Upper lobe of right lung (tissue), 1 donor: ENCODE measurements at places on chromosomes 6 and 20.

- no peak for DNase-seq
Observed at GRCh38 chr6:44624936-44625573, 237.5 kb downstream of the CDC5L start.

DNA sequence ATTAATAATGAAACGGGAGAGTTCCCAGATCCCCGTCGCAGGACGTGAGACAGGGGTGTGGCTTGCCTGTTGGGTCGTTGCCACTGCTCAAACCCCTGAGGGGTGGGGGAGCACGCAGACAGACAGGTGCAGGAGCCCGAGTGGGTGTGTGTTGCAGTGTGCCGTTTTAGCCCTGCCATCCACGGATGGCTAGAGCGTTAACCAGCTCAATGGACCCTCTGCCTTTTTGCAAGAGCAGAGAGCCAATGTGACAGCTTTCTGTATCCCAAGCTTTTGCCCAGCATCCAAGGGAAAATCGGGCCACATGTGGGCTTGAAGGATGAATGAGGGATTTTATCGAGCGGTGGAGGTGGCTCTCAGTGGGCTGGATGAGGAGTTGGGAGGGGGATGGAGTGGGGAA, 237.9 kb downstream of the TSHZ2 start:
- no peak for DNase-seq

GRCh38 chr20:19003366-19004336, 190.1 kb downstream of the SCP2D1 start:
- no peak for DNase-seq

DNA sequence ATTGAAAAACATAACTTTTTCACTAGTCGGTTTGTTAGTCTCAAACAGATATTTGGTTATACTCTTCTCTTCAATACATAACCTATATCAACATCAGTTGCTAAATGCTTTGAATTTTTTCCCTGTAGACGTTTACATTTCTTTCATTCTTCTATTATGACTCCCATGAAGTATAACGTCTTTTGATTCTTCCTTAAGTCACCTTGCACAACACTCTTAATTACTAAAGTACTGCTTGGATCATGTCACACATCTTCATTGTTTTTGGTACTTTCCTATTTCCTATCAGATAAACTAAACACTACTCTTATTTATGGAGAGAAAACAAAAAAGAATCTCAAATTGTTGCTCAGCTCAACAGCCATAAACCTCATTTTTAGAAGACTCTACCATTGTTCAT, 23.0 kb upstream of the BMP5 start:
- no peak for DNase-seq

GRCh38 chr6:128903715-128904114, 20.8 kb downstream of the LAMA2 start:
- DNase-seq = no peak

DNA sequence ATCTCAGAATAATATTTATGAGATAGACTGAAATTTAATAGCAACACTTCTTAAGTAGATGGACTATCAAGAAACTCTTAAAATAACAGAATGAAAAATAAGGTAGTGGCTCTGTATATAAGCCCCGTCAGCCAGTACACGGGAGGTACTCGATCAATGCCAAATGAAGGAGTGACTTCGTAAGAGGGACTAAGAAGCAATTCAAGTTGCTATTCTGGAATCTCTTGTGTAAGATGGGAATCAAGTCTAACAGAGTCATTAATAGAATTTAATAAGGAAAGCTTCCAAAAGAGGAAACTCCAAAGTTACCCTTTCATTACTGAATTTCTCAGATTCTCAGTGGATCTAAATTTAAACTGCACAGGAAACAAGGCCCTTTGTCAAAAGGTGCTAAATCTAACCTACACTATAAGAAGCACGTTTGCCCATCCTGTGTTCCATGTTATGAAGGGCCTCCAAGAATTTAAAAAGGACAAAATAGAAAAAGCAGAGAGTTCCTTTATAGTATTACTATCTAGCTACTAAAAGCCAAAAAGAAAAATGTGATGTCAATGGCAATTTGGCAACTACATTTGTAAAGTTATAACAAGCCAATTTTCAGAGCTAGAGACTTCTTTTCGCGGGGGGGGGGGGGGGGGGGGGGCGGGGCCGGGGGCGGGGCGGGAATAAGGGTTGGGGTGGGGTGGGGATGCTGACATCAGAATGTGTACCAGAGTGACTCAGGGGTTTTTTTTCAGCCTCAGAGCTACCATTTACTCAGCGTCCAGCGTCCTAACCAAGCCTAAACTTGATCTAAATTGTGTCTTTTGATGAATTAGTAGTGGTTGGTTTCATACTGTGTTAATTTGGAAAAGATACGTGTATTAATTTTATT, 200.6 kb downstream of the GMPR start:
- no peak for DNase-seq

- no peak for DNase-seq
Observed at GRCh38 chr6:132490024-132490423, 22.9 kb downstream of the STX7 start.

- peak; percentile 37 for DNase-seq
Observed at GRCh38 chr20:24936526-24937407, 12.3 kb upstream of the CST7 start.

GRCh38 chr20:15645816-15646215, 927.4 kb downstream of the KIF16B start:
- no peak for DNase-seq

DNA sequence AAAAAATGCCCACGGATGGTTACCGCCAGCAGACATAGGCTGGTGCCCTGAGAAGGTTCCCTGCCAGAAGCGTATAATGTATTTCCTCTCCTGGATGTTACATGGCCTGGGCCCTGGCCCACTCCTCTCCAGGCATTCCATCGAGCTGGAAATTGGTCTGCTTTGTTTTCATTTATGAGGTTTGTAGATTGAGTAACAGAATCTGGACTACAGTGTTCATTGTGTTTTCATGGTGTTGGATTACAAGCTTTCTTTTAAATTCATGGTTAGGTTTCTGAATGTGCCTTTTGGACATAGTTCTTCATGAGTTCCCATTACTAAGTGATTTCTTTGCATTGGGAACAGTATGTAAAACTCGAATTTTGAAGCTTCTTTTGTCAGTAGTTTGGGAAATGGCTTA, 6.4 kb downstream of the TIAM2 start:
- no peak for DNase-seq

DNA sequence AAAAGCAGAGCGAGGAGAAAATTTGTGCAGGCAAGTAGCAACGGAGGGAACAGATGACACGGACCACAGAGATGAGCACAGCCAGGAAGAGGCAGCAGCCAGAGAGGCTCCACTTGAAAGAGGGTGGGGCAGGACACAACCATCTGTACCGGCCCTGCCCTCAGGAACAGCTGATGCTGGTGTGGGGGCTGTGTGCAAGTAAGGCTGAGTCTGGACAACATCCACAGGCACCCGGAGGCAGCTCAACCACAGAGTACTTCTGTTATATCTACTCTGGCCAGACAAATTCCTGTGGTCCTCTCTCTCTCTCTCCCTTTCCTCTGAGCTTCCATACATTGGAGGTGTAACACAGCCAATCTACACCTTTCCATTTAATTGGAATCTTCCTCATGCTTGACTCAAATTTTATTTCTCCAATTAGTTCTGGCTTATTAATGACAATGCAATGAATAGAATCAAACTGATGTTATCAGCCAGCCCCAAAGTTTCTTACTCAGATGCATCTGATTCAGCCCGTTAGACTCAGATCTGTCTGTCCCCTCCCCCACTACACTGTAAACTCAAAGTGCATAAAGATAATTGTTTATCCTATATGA, 24.9 kb downstream of the KIF13A start:
- DNase-seq = no peak

- DNase-seq = no peak
Observed at GRCh38 chr6:125791151-125791819, 525 bp downstream of the NCOA7 start.

DNA sequence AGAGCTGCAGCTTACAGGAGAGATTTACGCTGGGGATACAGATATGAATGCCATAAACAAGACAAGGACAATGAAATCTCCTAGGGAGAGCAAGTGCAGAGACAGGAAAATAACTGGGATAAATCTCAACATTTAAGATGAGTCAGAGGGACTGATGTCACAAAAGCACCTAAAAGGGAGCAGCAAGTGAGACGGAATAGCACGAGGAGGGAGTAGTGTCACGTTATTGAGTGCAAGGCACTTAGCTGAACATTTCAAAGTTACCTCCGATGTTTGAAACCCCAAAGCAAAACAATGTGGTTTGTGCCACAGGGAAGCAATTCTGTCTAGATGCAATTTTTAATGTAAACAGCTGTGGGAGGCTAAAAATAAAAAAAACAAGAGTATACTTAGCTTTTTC, 1131.7 kb upstream of the EYS start:
- no peak for DNase-seq

- DNase-seq = no peak
Observed at GRCh38 chr6:139982652-139983295, 608.3 kb upstream of the CITED2 start.
